ENCODE measurements at places on chromosomes 11 and 22.

DNA sequence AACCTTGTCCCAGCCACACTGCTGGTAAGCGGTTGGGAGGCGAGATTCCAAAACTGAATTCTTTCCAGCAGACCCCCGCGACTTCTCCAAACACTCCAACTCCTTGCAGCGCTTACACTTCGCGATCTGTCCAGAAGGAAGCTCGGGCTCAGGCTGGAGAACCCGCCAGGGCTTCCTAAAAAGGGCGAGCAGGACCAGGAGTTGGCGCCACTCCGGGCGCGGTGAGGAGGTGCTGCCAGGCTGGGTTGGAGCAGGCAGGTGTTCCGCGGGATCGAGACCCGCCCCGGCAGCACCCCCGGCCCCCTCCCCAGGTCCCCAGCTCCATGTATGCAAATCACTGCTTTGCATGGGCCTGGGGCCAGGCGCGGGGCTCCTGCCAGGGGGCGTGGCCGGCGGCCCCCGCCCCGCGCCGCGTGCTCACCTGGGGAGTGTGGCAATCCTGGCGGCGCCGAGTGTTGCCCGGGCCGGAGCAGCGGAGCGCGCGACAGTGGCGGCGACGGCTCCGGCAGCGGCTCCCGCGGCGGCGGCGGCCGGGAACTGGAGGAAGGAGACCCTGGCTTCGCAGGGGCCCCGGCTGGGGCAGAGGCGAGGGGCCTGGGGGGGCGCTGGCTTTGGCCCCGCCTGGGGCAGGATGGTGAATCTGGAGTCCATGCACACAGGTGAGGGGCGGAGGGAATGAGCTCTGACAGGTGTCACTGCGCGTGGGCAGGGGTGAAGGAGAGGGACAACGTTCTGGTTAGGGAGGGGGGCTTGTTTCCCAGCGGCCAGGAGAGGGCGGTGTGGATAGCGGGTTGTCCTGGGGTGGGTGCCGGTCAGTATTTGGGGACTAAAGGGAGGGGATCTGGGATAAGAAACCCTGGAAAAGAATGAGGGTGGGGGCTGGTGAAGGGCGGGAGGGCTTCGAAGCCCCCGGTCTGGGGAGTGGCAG is at the start of gene POU2F3:
Gene POU2F3 (plus strand): TSS at position 428 of the 928 bp plus-strand sequence. CDS start 204 bp downstream, at position 632.
- DNase-seq, result no peak

- DNase-seq, result no peak
Observed at GRCh38 chr11:33178443-33179180, 17.3 kb upstream of the CSTF3 start.

GRCh38 chr22:27983361-27983791 is 64.3 kb upstream of the PITPNB start:
- no peak for DNase-seq

DNA sequence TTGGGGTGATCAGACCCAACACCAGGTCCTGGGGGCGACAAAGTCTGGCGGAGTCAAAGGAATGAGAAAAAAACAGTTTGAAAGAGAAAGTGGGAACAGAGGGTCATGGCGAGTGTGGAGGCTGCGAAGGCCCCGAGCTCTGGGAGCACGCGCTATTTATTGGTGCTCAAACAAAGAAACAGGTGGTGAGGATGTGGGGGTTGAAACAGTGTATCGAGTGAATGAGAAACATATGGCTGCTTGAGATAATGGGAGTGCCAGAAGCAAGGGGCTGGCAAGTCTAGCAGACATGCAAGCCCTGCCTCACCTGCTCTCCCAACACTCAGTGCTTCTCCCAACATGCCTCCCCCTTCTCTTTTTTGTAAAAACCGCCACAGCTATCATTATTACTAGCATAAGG is 7.8 kb upstream of the DUSP18 start:
- no peak for DNase-seq

GRCh38 chr11:67024966-67025365 is 2.0 kb downstream of the SYT12 start:
- no peak for DNase-seq

- DNase-seq, result no peak
Observed at GRCh38 chr11:91794146-91794545, 430.5 kb upstream of the FAT3 start.

All from dorsolateral prefrontal cortex (tissue), 122 donors.